ENCODE measurements at places on chromosomes 2 and 18. TPM values are rescaled to one million over a fixed set of nuclear protein-coding genes. Genes with fewer than 3 reads are reported as not detected.
A peak's percentile ranks its signal among the peaks of the same experiment; 100 is the strongest.

GRCh38 chr2:5125017-5125730, 567.0 kb upstream of the SOX11 start:
- H3K4me3 ChIP-seq: no peak overlapping the region
- no peak overlapping the region for H3K27ac ChIP-seq

DNA sequence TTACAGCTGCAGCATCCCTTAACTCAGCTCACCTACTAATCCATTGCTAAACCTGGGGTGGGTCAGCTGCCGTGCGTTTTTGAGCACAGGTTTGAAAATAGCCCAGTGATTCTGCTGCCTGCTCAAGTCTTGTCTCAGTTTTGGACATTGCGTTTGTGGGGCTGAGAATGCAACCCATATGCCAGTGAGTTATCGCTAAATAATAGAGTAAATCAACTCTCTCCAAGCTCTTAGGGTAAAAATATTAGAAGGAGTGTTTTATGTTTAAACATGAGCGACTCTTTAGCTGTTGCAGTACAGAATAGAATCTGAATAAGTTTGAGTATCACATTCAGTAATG, 2.1 kb downstream of the TSHZ1 start:
- H3K4me3 ChIP-seq: peak overlapping the region; percentile 94
- H3K4me1 ChIP-seq: peaks cover 30% of the 10 kb centered on the region
- H3K27ac ChIP-seq: no peak overlapping the region
- DNase-seq: no peak

GRCh38 chr2:224278531-224278930, 123.4 kb downstream of the FAM124B start:
- H3K4me1 ChIP-seq: no peaks in the 10 kb centered on the region
- H3K27ac ChIP-seq: no peak overlapping the region
- H3K27me3 ChIP-seq: no peaks in the 10 kb centered on the region

DNA sequence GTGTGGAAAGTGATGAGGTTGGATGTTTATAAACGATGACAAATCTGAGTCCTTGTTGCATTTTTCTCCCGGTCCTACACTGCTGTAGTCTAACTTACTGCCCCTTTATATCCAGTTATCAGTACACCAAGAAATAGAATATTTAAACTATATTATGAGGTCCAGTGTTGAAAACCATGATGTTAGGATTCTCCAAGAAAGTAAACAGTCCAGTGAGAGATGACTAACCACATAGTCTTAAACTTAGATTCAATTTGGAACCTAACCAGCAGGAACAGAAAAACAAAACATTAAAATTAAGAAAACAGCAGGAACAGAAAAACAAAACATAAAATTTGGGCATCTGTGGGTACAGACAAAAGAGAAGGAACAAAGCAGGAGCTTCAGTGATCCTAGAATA, 143.2 kb downstream of the TPGS2 start:
- no peaks in the 10 kb centered on the region for H3K27me3 ChIP-seq
- H3K27ac ChIP-seq: no peak overlapping the region

DNA sequence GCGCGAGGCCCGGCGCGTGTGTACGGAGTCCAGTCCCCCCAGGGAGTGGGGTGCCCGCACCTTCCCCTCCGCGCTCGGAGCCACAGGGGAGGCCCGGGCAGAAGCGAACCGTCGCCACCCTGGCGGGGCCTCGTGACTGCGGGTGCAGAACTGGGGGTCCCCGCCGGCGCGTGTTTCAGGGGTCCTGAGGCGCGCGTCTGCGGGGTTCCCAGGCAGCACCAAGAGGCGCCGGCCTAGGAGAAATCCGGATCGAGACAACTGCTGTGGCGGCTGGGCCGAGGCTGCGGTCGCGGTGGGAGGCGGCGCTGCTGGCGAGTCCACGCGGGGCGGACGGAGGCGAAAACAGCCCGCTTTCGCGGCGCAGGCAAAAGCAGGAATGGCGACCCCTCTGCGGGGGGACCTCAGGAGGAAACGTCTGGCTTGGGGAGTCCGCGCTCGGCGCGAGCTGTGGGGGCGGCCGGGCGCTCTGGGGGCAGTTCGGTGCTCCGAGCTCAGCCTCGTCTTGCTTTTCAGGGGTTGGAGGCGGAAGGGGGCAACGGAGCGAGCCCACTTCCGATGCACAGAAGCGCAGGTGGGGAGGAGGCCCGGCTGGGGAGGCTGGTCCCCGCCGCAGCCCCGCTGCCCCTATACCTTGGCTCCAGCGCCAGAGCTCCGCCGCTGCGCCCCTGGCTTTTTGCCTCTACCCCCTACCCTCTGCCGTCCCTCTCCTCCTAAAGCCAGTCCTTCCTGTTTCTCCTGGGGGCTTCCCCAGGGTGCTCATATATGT, 81.5 kb upstream of the LDLRAD4 start:
- no peak for DNase-seq
- H3K36me3 ChIP-seq: peaks cover 12% of the 10 kb centered on the region
- H3K4me3 ChIP-seq: peak overlapping the region; percentile 72
- H3K27me3 ChIP-seq: no peaks in the 10 kb centered on the region

GRCh38 chr2:216181953-216182461, 72.9 kb downstream of the XRCC5 start:
- peaks cover 24% of the 10 kb centered on the region for H3K36me3 ChIP-seq
- no peak overlapping the region for H3K27ac ChIP-seq
- DNase-seq: no peak
- no peaks in the 10 kb centered on the region for H3K27me3 ChIP-seq
- no peaks in the 10 kb centered on the region for H3K4me1 ChIP-seq
- H3K4me3 ChIP-seq: no peak overlapping the region

DNA sequence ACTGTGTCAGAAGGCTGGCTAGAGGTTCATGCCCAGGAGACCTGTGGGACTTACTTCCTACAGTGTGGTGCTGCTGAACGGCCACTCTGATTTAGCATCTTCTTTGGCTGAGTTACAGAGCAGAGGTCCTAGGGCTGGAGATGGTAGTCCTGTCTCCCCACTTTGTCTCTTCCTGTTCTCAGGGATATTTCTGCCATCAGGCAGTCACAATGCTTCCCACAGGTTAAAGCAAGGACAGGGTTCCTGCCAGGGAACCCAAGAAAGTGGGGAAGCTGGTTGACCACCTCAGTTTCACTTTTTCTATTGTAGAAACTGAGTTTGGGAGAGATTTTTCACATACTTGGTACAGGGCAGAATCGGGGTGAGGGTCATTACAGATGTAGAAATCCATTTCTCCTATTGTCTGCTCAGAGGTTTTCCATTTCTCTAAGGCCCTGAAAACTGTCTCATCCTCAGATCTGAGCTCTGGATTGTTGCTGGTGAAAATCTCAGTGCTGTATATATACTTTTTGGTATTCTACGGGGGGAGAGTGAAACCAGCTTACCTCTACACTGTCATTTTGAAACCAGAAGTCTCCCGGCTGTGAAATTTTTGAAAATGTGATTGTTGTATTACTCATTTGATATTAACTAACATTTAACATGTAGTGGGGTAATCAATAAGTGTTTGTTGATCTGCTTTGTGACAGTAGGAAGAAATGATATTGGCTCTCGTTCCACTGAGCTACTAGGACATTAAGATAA, 37.0 kb upstream of the MEP1B start:
- no peak for DNase-seq
- peaks cover 4% of the 10 kb centered on the region for H3K27me3 ChIP-seq
- H3K36me3 ChIP-seq: no peaks in the 10 kb centered on the region
- H3K4me3 ChIP-seq: no peak overlapping the region
- no peaks in the 10 kb centered on the region for H3K4me1 ChIP-seq

- H3K4me3 ChIP-seq: no peak overlapping the region
- no peak for DNase-seq
- no peaks in the 10 kb centered on the region for H3K27me3 ChIP-seq
These were observed 6.3 kb downstream of the PDCD1 start for GRCh38 chr2:241852116-241852980.

DNA sequence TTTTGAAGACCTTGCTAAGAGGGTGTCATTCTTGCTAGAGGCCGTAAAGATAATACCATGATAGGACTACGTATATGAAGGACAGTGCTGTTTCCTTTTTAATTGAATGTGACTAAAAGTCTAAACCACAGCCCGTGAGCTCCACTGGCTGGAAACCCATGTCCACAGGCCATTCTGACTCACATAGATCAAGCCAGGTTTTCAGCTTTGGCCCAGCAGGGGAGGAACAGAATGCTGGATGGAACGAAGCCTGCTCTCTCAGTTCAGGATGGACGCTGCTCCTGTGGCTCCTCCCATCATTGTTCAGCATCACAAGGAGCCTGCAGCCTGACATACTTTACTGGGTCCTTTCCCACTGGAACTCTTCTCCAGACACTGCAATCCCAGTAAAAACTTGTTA, 47.6 kb downstream of the ALPK2 start:
- H3K27ac ChIP-seq: no peak overlapping the region
- H3K4me1 ChIP-seq: no peaks in the 10 kb centered on the region
- no peaks in the 10 kb centered on the region for H3K36me3 ChIP-seq
- H3K27me3 ChIP-seq: no peaks in the 10 kb centered on the region
- DNase-seq: no peak

- peak; percentile 87 for DNase-seq
- H3K27ac ChIP-seq: peak overlapping the region; percentile 96
- no peaks in the 10 kb centered on the region for H3K27me3 ChIP-seq
These were observed 90.2 kb downstream of the ZFP36L2 start for GRCh38 chr2:43136011-43136799.

GRCh38 chr2:16840496-16841172, 175.0 kb upstream of the CYRIA start:
- H3K4me3 ChIP-seq: no peak overlapping the region
- H3K27ac ChIP-seq: no peak overlapping the region
- H3K4me1 ChIP-seq: no peaks in the 10 kb centered on the region
- DNase-seq: no peak
- no peaks in the 10 kb centered on the region for H3K36me3 ChIP-seq
- H3K27me3 ChIP-seq: no peaks in the 10 kb centered on the region

The ALPP gene
- 0.32 TPM for polyA plus RNA-seq

The MAP2 gene
- polyA plus RNA-seq: 5.3 TPM

The SLC11A1 gene
- 25.2 TPM for polyA plus RNA-seq

The GALNT5 gene
- polyA plus RNA-seq: 0.71 TPM

The PLGLB2 gene
- 5.6 TPM for polyA plus RNA-seq

All from thymus (tissue), 14 donors.